ENCODE measurements at places on chromosomes 16 and 17.

DNA sequence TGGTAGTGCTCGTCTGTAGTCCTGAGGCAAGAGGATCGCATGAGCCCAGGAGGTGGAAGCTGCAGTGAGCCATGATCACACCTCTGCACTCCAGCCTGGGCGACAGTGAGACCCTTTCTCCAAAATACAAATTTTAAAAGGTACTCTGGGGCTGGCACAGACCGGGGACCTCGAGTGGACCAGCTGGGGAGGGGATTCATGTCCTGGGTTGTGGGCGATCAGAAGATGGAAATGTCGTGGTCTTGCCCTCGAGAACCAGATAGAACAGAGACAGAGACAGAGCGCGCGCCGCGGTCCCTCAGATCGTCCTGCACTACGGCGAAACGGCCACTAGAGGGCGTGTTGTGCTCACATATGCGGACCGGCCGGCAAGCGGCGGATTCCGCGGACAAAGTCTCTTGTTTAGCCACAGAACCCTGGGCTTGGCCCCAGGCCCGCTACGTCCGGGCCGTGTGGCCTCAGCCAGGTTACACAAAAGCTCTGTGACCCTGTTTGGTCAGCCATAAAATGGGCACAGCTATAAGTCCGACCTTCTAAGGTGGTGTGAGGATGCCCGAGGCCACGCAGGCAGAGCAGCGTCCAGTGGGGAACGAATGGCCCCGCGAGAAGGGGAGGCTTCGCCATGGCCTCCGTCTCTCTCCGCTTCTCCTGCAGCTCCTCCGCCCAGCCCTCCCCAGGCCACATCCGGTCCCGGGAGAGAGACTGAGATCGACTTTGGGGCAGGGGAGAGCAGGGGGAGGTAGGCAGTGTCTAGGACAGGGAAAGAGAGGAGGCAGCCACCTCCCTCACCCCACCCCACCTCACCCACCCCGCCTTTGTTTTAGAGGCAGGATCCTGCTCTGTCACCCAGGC lies 14.6 kb upstream of the SBK1 start:
- DNase-seq: peak; percentile 86

GRCh38 chr17:83185023-83186002 lies 105.9 kb downstream of the METRNL start:
- no peak for DNase-seq

DNA sequence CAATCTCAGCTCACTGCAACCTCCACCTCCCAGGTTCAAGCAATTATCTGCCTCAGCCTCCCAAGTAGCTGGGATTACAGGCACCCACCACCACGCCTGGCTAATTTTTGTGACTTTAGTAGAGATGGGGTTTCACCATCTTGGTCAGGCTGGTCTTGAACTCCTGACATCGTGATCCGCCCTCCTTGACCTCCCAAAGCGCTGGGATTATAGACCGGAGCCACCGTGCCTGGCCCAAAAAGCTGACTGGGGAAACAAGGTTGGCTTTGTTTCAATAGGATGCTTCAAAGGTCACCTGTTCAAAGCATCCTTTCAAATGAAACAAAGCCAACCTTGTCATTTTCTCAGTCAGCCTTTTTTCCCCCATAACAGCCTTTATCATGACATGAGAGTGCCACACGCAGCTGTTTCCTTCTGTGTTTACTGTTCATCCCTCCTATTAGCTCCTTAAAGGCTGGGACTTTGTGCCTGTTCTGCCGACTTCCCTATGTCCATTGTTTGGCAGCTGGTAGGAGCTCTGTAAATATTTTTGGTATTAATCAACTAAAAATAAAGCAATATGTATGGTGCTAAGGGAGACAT lies 51.1 kb downstream of the ADAMTS18 start:
- peak; percentile 68 for DNase-seq

DNA sequence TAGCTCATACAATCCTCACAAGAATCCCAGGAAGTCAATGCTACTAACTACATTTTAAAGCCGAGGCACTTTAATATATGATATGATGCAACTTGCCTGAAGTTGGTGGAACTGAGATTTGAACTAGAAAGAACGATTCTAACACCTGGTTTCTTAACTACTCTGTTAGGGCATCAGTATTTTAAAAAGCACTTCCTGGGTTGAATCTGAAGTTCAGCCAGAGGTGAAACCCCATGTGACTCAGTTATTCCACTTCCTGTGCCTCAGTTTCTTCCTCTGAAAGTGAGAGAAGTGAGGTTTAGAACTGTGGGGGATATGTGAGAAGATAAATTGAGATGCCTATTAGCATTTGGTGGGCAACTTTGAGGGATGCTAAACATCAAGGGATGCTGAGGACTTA lies 129.4 kb upstream of the ANKFN1 start:
- DNase-seq: no peak

DNA sequence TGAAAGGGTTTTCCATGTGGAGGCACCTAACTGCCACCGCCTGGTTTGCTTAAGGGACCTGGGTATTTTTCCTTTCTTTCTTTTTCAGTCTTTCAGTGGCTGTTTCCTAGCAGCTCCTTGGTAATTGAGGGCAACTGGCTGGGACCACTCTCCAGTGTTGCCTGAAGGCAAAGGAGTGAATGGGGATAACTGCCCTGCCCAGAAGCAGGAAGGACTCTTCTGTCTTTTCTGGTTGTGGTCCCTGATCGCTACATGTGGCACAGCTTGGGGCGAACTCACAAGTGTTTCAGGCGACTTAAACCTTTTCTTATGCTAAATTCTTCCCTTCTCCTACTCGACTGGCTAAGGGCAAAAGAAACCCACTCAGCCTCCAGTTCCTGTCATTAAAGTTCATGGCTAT lies 10.1 kb upstream of the TMEM98 start:
- DNase-seq: no peak

- no peak for DNase-seq
These were observed 27.4 kb upstream of the GINS2 start for GRCh38 chr16:85716022-85716679.

DNA sequence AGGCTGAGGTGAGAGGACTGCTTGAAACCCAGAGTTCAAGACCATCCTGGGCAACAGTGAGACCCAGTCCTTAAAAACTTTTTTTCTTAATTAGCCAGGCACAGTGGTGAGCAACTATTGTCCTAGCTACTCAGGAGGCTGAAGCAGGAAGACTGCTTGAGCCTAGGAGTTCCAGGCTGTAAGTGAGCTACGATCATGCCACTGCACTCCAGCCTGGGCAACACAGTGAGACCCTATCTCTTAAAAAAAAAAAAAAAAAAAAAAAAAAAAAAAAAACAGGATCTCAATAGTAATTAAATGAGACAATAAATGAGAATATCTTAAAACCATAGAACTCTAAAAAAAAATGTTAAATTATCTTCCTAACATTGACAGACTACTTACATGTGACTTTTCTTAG lies 14.3 kb downstream of the SMURF2 start:
- no peak for DNase-seq

DNA sequence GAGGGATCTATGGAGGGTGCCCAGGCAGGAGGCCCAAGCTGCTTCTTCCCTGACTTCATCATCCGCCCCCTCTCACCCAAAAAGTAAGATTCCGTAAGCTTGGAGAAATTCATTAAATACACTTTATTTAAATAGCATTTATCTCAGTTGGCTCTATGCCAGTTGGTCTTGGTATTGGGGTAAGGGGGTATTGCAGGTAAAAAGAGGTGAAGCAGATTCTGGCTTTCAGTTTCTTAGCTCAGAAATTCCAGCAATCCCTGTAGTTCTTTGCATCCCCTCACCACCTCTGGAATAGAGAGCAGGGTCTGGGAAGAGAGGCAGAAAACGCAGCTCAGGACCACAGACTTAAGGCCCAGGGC lies 750 bp upstream of the ALDOC start:
- no peak for DNase-seq

- DNase-seq: no peak
These were observed 11.9 kb downstream of the C16orf86 start for GRCh38 chr16:67678354-67679023.

DNA sequence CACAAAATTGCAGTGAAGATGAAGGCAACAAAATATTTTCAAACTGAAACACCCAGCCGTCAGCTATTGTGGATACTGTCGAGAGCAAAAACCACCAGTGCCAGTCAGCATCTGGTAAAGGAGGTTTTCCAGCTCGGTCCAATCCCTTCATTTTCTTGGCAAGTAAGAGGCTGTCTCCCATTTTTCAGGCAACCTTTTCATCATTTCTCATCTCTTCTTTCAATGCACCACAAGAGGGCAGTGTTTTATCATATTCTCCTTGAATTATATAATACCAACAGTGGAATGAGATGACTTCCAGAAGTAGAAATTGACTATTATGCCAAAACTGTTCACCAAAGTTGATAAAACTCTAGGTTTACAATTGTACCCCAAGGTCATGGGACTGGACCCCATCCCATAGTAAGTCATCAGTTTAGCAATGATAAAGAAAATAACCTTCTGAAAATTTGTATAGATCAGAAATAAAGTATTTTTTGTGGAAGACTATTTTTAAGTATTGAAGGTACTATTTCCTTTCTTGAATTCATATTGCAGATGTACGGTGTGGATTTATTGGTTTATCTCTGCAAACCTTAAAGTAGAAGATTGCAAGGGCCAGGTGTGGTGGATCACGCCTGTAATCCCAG lies 16.8 kb downstream of the NQO1 start:
- DNase-seq: peak; percentile 47

GRCh38 chr16:83402967-83403366 lies 404.8 kb upstream of the HSBP1 start:
- no peak for DNase-seq

- DNase-seq: no peak
These were observed 114.8 kb downstream of the C16orf95 start for GRCh38 chr16:87202346-87202745.

- DNase-seq: peak; percentile 88
These were observed 30.2 kb downstream of the SPHK1 start for GRCh38 chr17:76414334-76415295.

- DNase-seq: no peak
These were observed 51.0 kb upstream of the IRX5 start for GRCh38 chr16:54879681-54880080.

GRCh38 chr16:1706386-1707192 lies 594 bp downstream of the MAPK8IP3 start:
- DNase-seq: peak; percentile 67

GRCh38 chr17:65759532-65759931 lies 198.1 kb upstream of the AXIN2 start:
- DNase-seq: no peak

GRCh38 chr16:12788758-12789157 lies 14.9 kb downstream of the CPPED1 start:
- no peak for DNase-seq

- no peak for DNase-seq
These were observed 11.5 kb downstream of the DLG4 start for GRCh38 chr17:7208027-7208571.

DNA sequence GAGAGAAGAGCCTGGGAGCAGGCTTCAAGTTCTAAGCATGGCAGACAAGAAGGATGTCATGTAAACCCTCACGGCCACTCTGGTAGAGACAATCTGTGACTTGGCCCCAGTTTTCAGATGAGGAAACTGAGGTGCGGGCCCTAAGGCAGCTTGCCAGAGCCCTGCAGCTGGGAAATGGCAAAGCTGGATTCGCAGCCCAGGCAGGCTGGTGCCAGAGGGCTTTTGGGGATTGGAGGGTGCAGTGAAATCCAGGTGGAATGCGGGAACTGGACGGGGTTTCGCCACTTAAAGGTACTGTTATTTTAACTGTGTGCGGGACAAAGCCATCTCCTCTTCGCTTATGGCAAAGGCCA lies 477 bp upstream of the OSGIN1 start:
- no peak for DNase-seq

- no peak for DNase-seq
These were observed at the start of gene PRSS53 for GRCh38 chr16:31088459-31089183. TSS of gene PRSS53 (minus strand) at chr16:31088943. CDS start at chr16:31088809, 134 bp downstream.

- peak; percentile 25 for DNase-seq
These were observed 55.9 kb upstream of the ADCY7 start for GRCh38 chr16:50210266-50211038.

DNA sequence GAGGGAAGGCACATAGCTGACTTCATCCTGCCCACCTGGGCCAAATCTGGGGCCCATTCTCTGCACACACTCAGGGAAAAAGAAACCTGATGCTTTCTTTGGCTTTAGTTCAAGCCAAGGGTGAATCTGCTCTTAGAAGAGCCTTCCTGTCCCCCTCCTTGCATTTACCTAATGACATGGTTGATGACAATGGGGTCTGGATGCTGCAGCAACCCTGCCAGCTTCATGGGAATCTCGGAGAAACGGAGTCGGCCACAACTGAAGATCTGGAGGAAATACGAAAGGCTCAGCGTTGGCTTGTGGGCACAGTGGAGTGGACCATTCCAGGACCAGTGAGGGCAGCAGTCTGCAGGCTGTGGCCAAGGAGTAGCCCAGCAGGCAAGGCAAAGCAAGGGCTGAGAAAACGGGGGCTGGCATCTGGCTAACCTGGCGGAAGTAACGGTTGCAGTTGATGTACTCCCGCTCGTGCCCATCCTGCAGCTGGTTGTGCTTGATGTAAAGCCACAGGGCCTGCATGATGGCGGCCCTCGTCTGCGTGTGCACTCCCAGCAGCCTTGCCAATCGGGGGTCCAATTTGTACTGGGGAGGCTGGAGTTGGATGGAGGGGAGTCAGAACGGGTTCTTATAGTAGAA lies 6.4 kb upstream of the FTSJ3 start:
- DNase-seq: no peak

DNA sequence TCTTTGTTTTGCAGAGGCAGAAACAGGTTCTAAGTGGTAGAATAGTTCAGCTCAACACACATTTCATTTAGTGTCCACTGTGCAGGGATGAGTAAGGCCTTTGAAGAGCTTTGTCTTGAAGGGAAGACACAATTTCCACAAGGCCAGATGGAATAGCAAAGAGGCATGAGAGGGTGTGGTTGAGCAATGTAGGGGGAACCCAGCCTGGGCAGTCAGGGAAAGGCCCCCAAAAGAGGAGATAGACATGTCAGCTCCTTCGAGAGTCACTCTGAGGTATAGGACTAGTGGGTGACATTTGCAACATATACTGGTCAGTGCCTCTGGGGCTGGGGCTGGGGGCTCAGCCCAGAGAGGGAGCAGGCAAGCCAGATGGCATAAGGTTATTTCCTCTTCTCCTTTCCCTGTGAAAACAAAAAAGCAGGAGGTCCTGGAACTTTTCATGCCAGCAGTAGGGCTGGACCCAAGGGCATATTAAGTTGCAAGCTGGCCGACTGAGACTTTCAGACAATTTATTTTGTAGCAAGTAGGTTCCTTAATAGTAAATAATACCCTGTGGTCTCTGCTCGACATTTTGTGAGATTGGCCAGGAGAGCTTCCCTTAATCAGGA lies 7.1 kb downstream of the ALKBH5 start:
- DNase-seq: no peak

- DNase-seq: peak; percentile 87
These were observed 44.3 kb downstream of the TBC1D16 start for GRCh38 chr17:79991140-79991923.

DNA sequence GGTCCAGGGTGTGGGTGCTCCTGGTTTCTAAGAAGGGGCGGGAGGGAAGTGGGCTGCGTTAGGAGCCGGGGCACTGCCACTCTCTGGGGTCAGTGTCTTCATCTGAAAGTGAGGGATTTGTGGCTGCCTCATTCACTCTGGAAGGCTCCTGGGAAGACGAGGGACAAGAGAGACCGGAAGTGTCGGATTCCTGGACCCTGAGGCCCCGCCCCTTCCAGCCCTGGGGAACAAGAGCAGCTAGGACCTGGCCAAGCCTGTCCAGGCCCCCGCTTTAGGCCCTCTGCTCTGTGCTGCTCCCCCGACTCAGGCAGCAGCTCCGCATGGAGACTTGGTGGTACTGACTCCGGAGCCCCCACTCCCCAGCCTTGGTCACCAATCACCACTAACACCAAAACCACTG lies 6.5 kb downstream of the LGALS3BP start:
- no peak for DNase-seq

- DNase-seq: no peak
These were observed 3.1 kb downstream of the SLC5A2 start for GRCh38 chr16:31486045-31486444.
